Central memory CD4-positive, alpha-beta T cell (primary cell): ENCODE measurements at places on chromosomes 5 and 9.

DNA sequence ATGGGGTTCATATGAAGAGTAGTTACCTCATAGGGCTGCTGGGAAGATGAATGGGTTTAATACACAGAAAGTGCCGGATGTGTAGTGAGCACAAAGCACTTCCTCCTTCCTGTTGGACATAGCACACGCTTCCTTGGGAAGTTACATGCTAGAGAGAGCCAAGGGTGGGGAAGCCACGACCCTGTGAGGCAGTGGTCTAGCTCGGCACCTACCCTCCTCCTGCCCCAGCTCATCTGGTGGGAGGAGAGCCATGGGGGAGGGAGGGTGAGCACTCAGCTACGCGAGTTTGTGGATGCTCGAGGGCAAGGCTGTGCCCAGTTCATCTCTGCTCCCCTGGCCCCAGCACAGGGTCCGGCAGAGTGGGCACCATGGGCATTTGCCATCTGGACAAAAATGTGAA is 43.6 kb upstream of the NEK6 start:
- DNase-seq = no peak

- DNase-seq = no peak
These were observed 4.0 kb downstream of the NOP16 start for GRCh38 chr5:176384366-176384930.

GRCh38 chr5:176855598-176855997 is 43.5 kb downstream of the HK3 start:
- no peak for DNase-seq

DNA sequence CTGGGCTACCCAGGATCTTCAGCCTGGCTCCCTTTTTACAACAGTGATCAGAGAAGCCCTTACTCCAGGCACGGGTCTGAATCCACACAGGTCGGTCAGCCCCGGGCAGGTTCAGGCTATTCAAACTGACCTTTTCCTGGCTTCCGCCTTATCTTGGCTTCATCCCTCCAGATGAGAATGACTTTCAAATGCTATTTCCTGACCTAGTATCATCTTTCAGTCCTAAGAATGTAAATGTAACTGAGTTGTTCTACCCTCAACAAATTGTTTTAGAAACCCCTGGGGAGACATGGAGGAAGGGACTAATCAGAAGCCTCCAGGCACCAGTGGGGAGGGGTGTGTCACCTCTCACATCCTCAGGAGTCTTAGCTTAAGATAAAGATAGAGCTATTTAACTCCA is 213.2 kb downstream of the EPB41L4A start:
- DNase-seq = no peak

DNA sequence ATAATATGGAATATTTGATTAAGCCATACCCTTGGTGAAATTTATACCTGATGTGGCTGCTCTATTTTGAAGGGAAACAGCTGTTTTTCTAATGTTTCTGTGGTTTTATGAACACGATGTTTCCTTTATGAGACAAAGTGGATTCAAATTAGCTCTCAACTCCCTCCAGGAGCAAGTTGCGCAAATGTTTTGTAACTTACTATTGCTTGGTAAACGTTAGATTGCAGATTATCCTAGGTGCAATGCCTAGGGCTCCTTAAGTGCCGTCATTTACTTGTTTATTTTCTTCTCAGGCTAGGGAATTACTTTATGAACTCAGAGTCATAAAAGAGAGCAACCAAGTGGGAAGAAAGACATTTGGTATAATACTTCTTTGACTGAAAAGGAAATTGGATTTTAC is 763.1 kb downstream of the TAF11L14 start:
- no peak for DNase-seq

GRCh38 chr9:89807101-89807395 is 202.2 kb downstream of the GADD45G start:
- no peak for DNase-seq
